ENCODE measurements at places on chromosomes 5 and 9.

DNA sequence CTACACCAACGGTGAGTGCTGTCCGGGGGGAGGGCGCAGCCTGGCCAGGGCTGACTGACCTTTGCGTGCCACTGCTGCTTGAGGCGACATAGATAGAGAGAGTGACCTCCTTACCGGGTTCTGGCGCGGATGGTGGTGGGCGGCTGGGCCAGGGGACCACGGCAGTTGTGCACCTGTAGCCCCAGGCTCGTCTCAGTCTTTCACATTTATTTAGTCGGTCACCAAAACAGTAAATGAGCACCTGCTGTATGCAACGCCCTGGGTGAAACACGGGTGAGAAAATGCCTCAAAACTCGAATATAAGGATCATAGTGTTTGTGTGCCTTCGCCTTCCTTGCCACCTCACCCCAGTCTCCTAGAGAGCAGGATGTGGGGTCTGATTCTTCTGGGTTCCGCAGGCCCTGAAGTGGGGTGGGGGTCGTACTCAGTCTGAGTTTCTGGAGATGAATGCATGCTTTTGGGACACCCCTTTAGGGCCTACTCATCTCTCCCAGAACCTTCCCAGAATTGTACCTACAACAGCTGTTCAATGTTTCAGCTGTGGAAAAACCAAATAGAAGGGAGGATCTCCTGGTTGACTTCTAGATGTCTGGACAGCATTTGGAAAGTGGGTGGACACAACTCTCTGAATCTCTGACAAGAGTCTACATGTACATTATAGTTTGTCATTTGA lies 714 bp downstream of the SEC24A start:
- peak; percentile 12 for DNase-seq

- DNase-seq = no peak
These were observed 13.7 kb downstream of the SLC12A2 start for GRCh38 chr5:128097224-128097623.

- no peak for DNase-seq
These were observed 12.1 kb downstream of the LYRM7 start for GRCh38 chr5:131182839-131183238.

GRCh38 chr5:62316176-62316502 lies 10.1 kb downstream of the KIF2A start:
- DNase-seq = no peak

DNA sequence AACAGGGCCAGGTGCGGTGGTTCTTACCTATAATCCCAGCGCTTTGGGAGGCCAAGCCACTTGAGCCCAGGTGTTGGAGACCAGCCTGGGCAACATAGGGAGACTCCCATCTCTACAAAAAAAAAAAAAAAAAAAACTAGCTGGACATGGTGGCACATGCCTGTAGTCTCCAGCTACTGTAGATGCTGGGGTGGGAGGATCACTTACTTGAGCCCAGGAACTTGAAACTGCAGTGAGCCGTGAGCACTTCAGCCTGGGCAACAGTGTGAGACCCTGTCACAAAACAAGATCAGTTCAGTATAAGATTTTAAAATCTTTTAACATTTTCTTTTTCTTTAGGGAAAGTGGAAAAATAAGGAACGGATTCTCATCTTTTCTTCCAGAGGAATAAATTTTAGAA lies 2.5 kb downstream of the BRIX1 start:
- DNase-seq = no peak

- DNase-seq = no peak
These were observed 1.5 kb upstream of the SLC6A3 start for GRCh38 chr5:1446602-1447343.

GRCh38 chr5:66639037-66639436 lies 42.8 kb downstream of the MAST4 start:
- DNase-seq = no peak

DNA sequence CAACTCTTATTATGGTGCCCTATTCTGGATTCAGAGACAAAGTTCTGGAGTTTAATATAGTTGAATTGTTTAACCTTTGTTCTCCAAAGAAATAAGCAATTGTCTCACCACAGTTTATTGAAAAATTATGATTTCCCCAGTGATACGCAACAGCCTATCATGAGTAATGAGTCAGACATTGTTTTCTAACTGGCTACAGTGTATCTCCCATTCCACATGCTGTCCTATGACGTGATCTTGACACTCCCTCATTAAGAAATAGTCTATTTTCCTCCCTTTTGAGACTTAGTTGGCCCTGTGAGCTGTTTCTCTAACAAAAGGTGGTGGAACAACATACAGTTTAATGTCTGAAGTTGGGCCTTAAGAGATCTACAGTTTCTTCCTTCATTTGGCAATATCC lies 1290.6 kb upstream of the CDH6 start:
- no peak for DNase-seq

- peak; percentile 47 for DNase-seq
These were observed 6.7 kb upstream of the WNT8A start for GRCh38 chr5:138077064-138077696.

GRCh38 chr5:160105686-160106360 lies 13.4 kb downstream of the PWWP2A start:
- DNase-seq = no peak

DNA sequence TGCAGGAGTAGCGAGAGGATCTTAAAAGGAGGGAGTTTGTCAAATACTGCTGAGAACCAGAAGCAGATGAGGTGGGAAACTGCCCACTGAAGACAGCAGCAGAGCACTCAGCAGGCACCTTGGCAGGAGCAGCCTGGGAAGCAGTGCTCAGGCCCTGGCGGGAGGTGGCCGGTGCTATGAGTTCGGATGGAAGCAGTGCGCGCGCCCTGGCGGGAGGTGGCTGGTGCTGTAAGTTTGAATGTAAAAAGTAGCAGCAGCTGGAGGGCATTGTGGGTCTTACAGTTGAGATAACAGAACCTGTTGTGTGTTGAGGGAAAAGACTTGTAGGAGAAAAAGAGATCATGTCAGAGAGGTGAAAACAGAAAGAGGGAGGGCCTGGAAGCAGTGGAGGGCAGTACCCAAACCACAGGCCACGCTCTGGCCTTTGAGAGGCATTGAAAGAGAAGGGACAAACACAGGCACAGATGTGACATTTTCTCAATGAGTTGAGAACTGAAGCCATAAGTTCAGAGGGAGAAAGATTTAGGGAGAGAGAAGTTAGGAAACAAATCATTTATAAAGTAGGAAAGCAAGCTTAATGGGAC lies 130.9 kb downstream of the ERCC6L2 start:
- DNase-seq = no peak

- no peak for DNase-seq
These were observed 80.9 kb upstream of the IRX2 start for GRCh38 chr5:2832394-2832793.

DNA sequence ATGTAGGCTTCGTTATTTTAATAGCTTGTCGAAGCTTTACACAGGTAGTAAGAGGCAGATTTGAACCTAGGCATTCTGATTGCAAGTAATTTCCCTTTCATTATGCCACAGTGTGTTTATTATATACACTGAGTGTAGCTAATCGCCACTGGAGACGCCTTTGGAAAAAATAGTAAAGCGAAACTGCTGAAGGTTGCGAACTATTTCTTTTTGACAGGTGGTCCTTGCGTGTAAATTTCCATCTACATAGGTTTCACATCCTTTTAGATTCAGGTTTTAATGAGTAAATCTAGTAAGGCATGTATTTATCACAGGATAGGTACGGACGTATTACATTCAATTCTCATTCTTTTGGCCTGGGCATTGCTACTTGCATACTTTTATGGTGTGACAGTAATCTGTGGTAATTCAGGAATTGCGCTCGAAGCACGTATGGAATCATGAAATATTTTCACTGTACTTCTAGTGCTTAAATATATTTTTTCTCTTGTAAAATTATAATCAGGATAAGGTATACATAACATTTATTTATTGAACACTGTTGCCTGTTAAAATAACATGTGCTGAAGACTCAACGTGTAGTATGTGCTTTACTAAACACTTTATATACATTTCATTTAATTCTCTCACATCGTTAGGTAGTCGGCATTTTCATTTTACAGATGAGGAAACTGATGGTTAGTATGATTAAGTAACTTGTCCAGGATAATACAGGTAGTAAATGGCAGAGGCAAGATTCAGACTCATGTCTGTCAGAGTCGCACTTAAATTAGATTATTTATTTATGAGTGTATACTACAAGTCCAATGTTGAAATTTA lies 1.8 kb downstream of the MARCHF6 start:
- peak; percentile 86 for DNase-seq

- DNase-seq = no peak
These were observed 69.1 kb downstream of the C9orf85 start for GRCh38 chr9:71980266-71981190.

DNA sequence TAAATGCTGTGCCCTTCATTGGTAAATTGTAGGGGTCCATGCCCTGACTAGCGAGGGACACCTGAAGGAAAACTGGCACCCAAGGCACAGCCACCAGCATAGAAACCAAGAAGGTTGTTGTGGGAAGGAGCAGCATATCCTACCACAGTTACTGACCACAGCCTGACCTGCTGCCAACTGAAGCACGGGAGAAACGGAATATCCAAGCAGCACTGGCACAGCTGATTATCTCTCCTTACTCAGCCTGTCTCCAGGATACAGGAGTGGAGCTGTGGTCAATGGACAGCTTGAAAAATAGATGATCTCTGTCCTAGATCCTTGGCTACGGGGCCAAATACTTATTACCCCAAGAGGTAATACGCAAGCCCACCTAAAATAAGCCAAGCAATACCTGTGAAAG lies 164.5 kb downstream of the ATPSCKMT start:
- no peak for DNase-seq

DNA sequence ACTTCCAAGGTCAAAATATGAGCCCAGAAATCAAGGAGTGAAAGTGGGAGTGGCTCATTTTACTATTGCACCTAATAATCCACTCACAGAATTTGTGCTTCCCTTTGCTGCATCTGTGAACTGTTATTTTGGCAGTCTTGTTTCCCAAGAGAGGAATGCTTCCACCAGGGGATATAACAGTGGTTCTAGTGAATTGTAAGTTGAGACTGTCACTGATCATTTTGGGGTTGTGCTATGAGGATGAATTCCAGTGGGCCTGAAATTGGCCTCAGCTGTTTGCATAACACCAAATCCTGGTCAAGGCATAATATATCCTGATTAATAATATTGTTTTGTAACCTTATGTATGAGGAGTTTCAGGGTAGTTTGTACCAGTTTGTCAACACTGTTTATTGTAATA lies 14.4 kb downstream of the FAM200C start:
- DNase-seq = no peak

DNA sequence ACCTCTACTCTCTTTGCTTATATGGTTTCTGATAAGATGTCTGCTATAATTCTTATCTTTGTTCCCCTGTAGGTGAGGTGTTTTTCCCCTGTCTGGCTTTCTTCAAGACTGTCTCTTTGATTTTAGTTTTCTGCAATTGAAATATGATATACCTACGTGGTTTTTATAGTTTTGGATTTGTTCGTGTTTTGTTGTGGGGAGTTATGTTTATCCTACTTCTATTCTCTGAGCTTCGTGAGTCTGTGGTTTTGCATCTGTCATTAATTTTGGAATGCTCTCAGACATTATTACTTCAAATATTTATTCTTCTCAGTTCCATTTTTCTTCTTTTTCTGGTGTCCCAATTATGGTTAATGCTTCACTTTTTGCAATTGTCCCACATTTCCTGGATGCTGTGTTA lies 521.3 kb downstream of the KCTD16 start:
- DNase-seq = no peak

- no peak for DNase-seq
These were observed 55.0 kb upstream of the IER5L start for GRCh38 chr9:129232839-129233591.

DNA sequence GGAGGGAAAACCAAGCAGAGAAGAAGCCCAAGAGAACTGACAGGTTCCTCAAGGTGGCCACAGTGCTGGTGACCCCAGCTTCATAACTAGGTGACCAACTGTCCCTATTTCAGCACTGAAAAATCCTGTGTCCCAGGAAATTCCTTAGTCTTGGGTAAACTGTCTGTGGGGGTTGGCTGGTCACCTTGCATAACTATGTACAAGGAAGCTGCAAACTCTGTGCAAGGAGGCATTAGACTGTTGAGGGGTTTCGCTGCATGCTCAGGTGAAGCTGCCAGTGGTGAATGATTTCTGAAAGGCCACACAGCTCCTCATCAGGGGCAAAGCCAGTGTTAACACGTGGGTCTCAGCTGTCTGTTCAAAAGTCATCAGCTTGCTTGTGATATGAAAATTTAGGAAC lies 36.9 kb downstream of the PCSK5 start:
- DNase-seq = no peak

DNA sequence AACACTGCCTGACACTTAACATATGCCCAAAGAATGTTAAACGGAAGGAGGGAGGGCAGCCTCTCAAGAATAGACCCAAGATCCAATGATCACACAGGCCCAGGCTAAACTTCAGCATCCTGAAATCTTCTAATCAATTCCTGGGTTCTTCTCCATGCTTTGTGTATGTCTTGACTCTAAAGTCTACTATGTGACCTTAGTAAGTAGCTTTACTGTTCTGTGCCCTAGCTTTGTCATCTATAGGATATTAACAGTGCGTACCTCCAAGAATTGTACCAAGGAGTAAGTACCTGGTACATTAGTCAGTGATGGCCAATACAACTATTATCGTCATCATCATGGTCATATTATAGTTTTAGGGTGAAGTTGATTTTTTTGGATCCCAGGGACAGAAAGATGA lies 96.6 kb downstream of the SGCD start:
- no peak for DNase-seq

GRCh38 chr9:75289332-75289731 lies 201.0 kb downstream of the OSTF1 start:
- no peak for DNase-seq

DNA sequence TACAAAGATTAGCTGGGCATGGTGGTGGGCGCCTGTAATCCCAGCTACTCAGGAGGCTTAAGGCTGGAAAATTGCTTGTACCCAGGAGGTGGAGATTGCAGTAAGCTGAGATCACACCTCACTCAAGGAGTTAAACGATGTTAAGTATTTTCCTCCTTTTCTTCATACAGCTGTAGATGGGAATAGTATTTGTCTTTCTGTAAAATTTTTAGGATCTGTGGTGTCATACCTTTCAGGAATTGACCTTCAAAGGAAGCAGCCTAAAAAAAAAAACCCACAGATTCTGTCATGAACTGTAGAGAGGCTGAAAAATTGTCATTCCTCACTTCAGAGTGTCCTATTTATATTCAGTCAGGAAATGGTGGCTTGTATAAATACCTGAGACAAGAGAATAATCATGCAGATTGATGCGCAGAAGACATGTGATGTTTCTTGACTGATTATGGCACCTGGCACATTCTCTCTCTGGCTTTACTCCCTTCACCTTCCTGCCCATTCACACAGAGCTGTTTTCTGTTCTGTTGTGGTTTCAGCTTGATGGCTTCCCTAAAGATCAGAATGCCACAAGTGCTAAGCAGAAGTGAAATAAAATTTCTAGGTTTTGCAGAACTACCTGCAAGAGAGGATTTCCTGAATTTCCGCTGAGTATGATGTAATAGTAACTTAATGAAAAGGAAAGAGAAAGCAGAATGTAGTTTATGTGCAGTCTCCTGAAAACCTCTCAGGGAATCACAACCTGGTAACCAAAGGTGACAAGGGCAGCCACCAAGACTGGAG lies 3.8 kb downstream of the IFNA1 start:
- DNase-seq = peak; percentile 83

- no peak for DNase-seq
These were observed 17.9 kb upstream of the APBA1 start for GRCh38 chr9:69689991-69690538.

- DNase-seq = no peak
These were observed at the start of gene PTGR1 for GRCh38 chr9:111599092-111599954. PTGR1 (minus strand) TSS chr9:111599647; CDS start chr9:111597422, 2,225 bp downstream.
